Type B pancreatic cell (in vitro differentiated cells): ENCODE measurements at places on chromosomes 2 and 18.

DNA sequence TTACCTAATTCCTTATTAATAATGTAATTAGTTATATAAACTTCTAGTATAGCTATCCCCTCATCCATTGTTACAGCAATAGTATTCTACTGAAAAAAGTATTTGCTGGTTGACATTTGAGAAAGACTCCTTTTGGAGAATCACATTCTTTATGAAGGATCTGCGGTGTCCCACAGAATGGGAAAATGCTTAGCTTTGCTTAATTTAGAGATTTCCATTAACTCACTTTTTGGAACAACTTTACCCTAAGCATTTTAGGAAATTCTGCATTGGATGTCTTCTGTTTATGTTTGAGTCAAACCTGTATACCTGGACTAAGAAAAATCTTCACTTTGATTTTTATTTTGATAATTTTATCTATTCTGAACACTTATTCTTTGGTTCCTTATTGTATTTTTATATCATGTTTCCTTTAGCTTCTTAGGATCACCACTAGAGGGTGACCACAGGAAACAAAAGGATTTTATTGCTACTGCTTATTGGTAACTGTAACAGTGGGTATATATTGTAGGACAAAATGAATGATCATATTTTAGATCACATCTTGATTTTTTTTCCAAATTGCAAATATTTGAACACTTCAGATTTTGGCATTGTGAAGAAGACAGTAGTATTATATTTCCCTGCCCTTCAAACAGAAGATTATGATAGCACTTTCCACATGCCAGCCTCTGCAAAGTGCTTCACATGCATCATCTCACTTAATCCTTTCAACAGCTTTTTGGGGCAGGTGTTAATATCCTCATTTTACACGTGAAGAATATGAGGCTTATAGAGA is 79.6 kb downstream of the MIB1 start:
- DNase-seq, result no peak

GRCh38 chr2:85064927-85065577 is 68.1 kb upstream of the TCF7L1 start:
- no peak for DNase-seq

GRCh38 chr2:226701052-226701451 is 98.6 kb downstream of the IRS1 start:
- DNase-seq, result no peak

DNA sequence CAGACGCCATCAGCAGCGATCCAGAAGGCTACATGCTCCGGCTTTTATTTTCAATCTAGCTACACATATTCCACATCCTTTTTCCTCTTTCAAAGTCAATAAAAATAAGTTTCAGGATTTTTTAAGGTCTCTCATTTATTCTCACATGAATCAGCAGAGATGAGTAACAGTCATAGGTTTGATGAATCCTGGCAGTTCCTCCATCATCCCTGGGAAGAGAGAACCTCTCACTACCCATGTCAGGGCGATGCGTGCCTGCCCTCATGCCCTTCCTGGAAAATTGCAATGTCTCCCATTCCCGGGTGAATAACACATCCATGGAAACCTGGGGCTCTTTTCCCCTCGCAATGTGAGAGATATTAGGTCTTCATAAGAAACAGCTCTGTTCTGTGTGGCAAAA is 301.1 kb upstream of the SMIM21 start:
- no peak for DNase-seq

DNA sequence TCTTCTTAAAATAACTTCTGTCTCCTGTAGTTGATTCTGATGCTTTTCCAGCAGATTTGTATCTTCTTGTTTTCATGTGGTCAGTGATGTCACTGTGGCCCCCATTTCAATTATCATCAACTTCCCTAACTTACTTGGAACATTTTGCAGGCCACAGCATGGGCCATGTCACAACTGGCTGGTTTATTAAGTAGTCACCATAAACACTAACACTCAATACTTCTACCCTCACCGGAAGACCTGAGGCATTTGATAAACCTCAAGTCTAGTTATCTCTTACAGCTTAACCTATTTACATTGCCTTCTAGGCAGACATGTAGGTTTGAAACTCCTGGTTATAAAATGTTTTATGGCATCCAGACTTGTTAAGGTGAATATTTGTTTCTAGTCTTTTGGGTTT is 37.4 kb upstream of the PROKR1 start:
- no peak for DNase-seq

DNA sequence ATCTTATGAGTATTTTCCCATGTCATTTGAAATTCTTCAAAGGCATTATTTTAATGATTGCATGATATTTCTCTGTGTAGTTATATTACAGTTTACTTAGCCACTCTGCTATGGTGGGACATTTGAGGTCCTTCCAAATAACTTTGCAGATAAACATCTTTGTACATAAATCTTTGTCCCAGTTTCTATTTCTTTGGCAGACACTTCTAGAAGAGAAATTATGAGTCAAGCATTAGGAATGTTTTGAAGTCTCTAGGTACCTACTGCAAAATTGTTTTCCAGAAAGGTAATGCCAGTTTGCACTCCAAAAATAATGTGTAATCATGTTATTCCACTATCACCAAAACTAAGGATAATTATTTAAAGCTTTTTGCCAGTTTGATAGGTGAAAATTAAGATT is 149.7 kb downstream of the EN1 start:
- DNase-seq, result no peak
